ENCODE measurements at places on chromosomes 4 and X. TPM values are rescaled to one million over a fixed set of nuclear protein-coding genes. Genes with fewer than 3 reads are reported as not detected.

The GPR50 gene
- not detected for total RNA-seq

The GK2 gene
- total RNA-seq: not detected

The SLC6A14 gene
- total RNA-seq: not detected

The MTTP gene
- total RNA-seq: not detected

The MAPK10 gene
- 0.36 TPM for total RNA-seq

The SLC9B2 gene
- total RNA-seq: 41.5 TPM

The RNF212 gene
- 0.36 TPM for total RNA-seq

The CCNA2 gene
- 174 TPM for total RNA-seq

The DCAF12L2 gene
- total RNA-seq: not detected

The SPINK2 gene
- not detected for total RNA-seq

The SPANXN4 gene
- total RNA-seq: not detected

The AMBN gene
- total RNA-seq: not detected

The AKAP14 gene
- total RNA-seq: not detected

Measured in thoracic aorta endothelial cell (primary cell).